ENCODE measurements at places on chromosomes 1 and 21.

DNA sequence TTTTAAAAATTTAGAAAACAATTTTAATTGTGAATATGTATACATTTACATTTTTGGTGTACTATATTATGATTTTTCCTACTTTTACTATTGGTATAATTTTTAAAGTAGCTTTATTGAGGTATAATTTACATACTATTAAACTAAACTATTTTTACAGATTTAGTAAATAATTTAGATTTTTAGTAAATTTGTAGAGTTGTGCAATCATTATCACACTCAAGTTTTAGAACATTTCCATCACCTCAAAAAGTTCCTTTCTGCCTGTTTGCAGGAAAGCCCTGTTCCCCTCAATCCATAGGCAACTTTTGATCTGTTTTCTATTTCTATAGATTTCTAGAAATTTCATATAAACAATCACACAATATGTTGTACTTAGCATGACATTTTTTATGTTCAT is 8.2 kb downstream of the PHTF1 start:
- no peak for DNase-seq

DNA sequence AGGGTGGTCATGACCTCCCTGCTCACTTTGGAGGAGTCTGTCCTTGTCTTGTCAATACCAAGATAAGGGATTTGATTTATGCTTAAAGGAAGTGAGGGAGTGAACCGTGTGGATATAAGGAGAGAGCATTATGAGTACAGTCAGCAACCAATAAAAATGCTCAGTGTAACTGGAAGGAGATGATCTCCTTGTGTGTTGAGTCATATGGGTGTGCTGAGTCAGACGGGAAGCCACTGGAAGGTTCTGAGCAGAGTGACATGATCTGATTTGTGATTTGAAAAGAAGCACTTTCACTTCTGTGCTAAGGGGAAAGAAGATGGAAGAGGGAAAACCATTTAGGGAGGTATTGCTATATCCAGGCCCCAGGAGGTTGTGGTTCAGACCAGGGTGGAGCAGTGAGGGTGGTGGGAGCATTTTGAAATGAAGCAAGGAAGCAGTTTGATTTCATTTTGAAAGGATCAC is 2.5 kb upstream of the BCL10 start:
- DNase-seq: peak; percentile 34

DNA sequence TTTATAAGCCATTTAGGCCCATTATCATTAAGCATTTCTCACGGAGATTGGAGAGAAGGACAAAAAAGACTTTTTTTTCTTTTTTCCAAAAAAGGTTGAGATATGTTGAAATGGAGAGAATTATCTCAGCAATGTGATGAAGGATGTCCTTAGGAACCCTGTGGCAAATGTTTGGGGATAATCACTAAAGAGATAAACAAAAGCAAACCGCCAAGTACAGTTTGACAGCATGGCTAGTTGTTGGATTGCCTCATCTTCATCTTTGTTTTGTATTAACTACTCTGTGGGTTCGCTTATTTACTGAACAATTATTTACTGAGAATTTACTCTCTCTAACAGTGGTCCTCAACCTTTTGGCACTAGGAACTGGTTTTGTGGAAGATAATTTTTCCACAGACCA is 97.4 kb upstream of the HP1BP3 start:
- DNase-seq: no peak

GRCh38 chr1:156705321-156705917 is at the start of gene CRABP2:
Gene CRABP2 (minus strand): TSS chr1:156705583. CDS start chr1:156705446, 137 bp downstream.
- no peak for DNase-seq

DNA sequence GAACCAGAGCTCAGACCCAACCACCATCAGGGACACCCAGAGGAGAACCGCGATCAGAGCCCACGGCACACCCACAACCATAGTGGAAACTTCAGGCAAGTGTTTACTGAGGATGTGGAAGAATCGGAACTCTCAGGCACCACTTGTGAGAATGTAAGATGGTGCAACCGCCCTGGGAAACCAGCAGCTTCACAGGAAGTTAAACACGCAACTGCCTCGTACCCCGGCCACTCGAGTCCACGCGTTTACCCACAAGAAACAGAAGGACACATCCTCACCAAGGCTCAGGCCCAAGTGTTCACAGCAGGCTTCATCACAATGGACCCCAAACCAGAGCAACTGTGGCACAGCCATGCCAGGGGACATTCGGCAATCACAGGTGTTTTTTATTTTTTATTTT is 51.4 kb upstream of the COL6A2 start:
- no peak for DNase-seq

- DNase-seq: no peak
Observed at GRCh38 chr21:40840401-40841125, 6.4 kb downstream of the DSCAM start.

DNA sequence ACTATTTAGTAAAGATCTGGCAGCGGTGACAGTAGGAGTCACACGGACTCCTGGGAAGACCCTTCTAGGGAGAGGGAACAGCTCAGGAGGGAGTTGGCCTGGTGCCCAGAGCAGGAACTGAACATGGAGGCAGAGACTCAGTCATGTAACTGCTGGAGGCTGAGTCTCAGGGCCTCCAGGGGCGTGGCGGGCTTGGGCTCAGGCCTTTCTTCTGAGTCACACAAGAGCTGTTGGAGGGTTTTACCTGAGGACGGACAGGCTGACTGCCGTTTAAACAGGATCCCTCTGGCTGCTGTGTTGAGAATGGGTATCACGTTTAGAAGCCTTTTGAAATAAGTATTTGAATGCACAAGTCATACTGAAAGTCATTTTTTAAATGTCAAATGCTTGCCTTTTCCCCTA is 7.2 kb upstream of the ETS2 start:
- DNase-seq: no peak

DNA sequence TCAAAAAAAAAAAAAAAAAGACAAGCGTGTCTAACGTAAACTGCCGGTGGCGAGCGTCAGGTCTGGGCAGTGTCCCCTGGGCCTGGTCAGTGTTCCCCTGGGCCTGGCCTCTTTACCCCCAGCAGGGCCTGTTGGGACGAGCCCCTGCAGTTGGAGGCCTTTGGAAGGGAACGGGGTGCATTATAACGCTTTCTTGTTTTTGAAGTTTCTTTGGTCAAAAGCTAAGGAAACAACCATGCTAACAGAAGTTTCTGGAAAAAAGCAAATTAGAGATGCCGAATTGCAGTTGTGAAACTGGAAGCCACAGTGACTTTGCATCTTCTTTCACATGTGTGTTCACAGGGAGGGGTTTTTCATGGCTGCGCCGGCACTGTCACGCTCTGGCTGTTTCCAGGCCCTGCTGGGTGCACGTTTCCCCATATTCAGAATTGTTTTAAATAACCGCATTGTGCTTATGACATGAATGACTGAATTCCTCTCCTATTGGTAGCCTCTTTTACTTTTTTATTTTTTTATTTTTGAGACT is 16.0 kb downstream of the RRP1 start:
- no peak for DNase-seq

DNA sequence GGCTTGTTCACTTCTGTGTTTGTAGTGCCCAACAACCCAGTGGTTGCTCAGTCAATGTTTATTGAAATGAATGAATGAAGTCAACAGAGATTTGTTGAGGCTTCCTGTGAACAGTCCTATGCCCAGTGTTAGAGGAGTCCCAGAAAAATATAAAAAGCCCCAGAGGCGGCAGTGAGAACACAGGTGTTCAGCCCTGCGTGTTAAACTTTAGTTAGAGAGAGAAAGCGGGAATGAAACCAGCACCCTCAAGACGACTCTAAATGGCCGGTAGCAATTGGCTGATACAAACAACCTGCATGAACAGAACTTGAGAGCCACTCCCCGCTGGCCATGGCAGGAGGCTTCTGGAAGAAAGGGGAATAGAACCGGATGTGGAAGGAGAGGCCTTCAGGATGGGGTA is 22.6 kb downstream of the TMEM51 start:
- no peak for DNase-seq

DNA sequence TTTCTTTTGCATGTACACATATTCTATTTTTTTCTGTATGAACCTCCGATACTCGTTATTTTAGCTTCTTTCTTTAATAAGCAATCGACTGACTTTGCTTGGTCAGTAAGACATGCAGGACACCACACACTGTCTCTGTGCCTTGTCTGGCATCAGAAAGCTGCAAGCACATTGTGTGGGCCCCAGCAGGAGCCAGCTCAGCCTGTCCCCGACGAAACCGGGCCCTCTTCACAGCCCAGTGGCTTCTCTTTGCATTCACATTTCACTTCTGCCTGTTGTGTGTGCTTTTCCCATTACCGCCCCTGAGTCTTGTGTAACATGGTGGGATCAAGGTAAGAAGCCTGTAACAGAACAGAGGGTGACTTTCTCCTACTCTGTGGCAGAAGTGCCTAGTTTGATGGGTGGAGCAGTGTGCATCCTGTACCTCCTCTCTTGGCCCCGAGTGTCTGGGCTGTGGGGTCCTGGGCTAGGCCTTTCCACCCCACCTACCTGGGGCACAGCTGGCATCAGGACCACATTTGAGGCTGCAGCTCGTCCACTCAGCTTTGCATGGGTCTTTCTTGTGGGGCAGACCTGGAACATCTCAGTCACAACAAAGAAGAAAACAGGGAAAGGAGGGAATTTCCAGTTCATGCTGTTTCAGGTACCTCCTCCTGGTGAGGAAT is 118.9 kb upstream of the COL6A1 start:
- DNase-seq: no peak

DNA sequence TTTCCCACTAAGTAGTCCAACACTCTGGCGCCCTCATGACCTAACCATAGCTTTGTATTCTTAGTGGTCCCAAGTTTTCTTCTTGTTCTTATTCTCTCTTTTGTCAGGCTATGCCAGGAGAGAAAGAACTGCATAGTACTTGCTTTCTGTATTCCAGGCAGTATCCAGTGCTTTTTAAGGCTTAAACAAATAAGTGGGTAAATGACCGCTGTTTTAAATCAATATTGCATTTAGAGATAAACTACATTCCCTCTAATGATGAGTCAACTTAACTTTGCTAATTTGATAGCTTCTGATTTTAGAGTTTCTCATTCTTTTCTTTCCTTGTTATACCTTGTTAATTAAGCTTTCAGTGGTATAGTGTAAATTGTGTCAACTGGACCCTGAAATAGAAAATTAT is 139.6 kb downstream of the ZP4 start:
- no peak for DNase-seq

GRCh38 chr1:81329041-81329440 is 471.7 kb upstream of the ADGRL2 start:
- DNase-seq: no peak

- no peak for DNase-seq
Observed at GRCh38 chr1:56436912-56437417, 142.4 kb downstream of the PLPP3 start.

DNA sequence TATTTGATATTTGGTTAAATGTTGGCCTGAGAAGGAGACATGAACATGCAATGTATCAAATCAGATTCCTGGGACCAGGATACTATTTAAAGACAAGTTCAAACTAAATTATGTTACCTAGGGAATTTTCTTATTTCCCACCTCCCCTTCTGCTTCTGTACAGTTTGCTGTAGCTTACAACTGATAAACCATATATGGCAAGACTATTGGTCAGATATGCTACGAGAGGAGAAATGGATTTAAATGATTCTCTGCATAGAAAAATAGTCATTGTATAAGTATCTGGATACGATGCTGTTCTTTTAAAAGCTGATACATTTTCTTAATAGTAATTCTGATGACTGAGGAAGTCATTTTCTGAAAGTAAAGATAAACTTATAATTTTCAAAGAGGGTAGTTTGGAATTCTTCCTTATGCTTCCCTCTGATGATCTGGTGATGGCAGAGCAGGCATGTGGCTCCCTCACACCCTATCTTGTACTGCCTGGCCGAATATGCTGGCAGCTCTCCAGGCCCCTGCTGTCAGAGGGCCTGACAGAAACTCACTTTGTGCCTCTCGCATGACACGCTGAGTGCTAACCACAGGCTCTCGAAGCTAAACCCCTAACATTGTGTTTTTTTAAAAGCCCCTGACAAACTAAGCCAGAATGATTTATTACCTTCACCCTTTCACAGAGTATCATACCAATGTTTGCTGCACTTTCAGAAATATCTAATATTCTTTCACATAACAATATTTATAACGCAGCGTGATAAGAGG is 19.4 kb downstream of the RRP15 start:
- no peak for DNase-seq

DNA sequence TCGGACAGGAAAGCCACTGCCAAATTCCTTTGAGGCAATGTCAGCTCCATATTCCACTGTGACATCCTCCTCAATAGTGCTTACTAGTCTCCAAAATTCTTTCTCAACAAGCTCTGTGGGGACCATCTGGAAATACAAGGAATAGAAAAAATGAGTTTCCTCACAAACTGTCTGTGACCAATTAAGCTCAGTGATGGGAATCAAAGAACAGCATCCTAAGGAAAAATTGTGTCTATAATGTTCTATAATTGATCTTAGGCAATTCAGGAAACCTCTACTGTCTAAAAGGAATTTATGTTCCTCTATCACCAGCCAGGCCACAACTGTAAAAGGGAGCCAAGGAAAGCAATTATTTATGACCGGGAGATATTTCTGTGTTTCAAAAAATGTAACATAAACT is 46.1 kb upstream of the SYT2 start:
- DNase-seq: no peak

DNA sequence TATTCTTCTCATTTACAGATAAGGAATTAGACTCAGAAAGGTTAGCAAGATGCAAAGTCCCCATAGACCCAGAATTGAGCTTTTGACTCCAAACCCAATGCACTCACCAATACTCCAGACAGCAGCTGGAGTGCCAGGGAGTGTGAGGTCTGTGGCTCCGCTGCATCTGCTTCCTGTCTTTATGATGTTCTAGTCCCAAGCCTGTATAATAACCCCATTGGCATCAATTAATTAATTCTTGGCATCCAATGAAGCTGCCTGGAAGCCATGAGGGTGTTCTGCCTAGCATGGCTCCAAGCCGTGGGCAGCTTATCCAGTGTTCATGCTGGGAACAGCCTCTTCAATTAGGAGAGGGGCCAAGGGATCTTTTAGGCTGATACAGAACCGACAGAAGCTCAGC is 188.7 kb downstream of the GIPC2 start:
- no peak for DNase-seq

- no peak for DNase-seq
Observed at GRCh38 chr1:164699815-164700491, 141.0 kb downstream of the PBX1 start.

GRCh38 chr1:117060441-117061317 is 553 bp downstream of the TTF2 start:
- DNase-seq: peak; percentile 27

DNA sequence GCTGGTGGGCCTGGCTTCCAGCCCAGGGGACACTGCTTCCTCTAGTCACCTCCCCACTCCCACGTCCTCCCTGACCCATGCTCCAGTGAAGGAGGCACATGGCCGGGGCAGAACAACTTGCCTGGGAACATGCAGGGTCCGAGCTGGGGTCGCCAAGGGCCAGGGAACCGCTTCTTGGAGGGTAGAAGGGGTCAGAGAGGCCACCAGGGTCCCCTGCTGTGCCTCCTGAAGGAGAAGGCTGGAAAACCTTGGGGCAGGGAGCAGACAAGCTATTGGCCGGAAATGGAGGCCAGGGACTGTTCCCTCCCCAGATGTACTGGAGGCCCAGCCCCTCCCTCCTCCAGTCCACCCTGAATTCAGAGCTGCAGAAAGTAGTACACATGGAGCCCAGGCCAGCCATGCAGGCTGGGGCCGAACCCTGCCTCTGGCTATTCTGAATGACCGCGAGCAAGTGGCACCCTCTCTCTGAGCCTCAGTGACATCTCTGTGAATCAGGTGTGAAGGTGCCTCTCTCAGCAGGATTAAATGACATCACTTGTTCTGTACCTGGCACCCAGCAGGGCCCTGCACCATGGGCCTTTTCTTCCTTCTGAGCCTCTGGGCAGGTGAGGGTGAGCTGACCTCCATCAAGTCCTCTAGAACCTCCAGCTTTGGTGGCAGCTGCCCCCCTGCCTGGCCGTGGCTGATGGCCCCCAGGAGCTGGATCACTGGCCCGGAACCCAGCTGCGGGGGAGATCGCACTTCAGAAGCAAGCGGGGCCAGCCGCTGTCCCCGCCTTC is 15.7 kb downstream of the SPOCD1 start:
- DNase-seq: no peak

GRCh38 chr1:32886004-32886827 is at the start of gene HPCA:
Gene HPCA (plus strand): TSS chr1:32886491. CDS start chr1:32888899, 2,408 bp downstream.
- no peak for DNase-seq
